ENCODE measurements at places on chromosomes 1 and 21.

GRCh38 chr1:202745323-202745888 is 35.2 kb upstream of the SYT2 start:
- no peak for DNase-seq

- DNase-seq: no peak
Measured at GRCh38 chr1:214899908-214900460, 182.6 kb upstream of the KCNK2 start.

GRCh38 chr1:108893141-108893530 is 16.4 kb downstream of the GPSM2 start:
- DNase-seq: no peak

GRCh38 chr1:95793893-95794292 is 559.9 kb downstream of the RWDD3 start:
- DNase-seq: no peak

DNA sequence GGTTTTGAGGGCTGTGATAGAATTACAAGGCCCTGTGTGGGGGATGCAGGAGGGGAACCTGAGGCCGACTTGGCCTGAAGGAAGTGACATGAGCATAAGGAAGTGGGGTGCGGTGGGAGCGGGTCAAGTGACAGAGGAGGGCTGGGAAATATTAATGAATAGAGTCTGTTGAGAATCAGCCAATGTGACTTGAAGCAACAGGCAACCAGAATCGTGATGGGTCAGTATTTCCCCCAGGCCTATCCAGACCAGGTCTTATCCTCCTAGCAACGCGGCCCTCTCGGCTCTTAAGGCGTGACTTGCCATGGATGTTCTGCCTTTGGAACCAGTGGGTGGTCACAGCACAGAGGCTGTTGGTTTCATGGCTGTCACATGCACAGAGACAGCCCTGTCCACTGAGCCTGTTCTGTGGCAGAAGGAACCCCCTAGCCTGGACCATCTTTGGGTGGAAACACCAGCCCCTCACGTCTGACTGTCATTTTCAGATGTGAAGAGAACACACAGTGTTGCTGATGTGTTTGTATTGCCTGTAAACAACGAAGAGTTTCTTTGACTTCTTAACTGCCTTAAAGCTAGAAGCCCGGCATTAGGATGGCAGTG is 468.8 kb downstream of the CAMTA1 start:
- no peak for DNase-seq

GRCh38 chr1:218967836-218968235 is 205.8 kb upstream of the LYPLAL1 start:
- DNase-seq: no peak

GRCh38 chr1:213138391-213138790 is 87.3 kb downstream of the RPS6KC1 start:
- DNase-seq: no peak

DNA sequence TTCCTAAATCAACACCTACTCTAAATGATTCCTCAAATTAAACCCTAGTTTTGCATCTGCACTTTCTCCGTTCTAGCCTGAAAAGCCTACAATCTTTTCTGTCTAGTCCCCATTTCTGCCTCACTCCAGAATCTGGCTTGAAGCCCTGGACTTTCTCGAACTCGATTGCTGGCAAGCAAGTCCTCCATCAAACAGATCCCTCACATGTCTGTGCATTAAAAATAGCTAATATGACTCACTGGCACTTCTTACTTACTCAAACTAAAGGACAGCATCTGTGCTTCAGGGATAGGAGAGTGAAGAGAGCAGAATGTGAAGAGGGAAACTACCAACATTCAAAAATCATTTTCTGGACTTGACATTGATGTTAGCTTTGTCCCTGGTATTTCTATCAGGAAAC is 51.8 kb upstream of the CXADR start:
- no peak for DNase-seq

DNA sequence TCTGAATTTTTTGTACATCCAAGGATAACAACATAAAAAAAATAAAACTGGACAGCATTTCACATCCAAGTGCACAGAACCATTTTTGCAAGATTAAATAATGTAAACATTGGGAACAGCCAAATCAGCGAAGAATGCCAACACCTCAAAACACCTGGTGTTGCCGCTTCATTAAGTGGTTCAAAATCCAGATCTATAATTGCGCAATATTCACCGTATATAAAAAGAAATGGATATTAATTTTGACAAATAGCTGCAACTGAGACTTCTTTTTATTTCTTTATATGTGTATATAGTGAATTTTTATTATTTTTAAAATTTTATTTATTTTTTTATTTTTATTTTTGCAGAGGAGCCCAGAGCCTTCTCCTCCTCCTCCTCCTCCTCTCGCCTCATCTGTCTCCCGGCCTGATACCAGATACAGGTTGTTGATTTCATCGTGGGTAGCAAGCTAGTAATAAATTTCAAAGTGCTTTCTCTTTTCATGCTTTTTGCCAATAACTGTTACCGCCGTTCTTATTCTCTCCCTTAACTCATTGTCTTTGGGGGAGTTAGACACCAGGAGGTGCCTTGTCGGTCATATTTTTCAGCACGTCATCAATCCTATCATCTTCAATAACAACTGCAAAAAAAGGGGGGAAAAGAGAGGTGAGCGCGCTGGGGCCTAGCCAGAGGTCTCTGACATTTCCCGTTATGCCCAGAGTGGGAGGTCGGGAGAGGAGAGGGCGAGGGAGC is 2.7 kb downstream of the CAMK2N1 start:
- DNase-seq: no peak
